ENCODE measurements at places on chromosomes 4 and X.

- no peak for DNase-seq
These were observed 248.9 kb upstream of the FTHL17 start for GRCh38 chrX:31320740-31321139.

- no peak for DNase-seq
These were observed 102.8 kb upstream of the MAGEE2 start for GRCh38 chrX:75887833-75888232.

DNA sequence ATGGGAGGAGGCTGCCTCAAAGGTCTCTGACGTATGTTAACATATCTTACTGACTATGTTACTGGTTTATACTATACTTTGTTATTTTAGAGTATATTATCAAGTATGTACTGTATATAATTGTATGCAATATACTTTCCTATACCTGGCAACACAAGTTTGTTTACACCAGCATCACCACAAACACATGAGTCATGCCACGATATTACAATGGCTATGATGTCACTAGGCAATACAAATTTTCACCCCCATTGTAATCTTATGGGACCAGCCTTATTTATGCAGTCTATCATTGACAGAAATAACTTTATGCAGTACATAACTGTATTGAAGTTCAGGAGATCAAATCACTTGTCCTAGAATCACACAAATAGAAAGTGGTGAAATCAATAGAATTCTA is 329.9 kb upstream of the SLC7A11 start:
- DNase-seq, result no peak

DNA sequence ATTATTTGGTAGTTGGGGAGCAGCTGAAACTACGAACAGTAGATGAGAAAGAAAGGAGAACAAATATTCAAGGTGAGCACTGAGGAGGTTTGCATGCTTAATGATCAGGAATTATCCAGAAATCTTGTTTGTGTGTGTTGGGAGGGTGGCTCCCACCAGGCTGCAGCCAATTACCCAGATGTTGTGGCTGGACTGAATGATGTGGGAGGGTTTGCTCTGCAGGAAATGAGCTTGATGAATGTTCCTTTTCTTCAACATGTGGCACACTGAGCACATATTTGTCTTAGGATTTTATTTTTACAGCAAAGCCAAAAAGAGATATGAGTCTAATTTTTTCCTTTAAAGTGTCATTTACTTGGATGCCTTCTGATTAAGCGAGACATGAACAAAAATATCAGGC is 48.3 kb upstream of the AMOT start:
- no peak for DNase-seq

DNA sequence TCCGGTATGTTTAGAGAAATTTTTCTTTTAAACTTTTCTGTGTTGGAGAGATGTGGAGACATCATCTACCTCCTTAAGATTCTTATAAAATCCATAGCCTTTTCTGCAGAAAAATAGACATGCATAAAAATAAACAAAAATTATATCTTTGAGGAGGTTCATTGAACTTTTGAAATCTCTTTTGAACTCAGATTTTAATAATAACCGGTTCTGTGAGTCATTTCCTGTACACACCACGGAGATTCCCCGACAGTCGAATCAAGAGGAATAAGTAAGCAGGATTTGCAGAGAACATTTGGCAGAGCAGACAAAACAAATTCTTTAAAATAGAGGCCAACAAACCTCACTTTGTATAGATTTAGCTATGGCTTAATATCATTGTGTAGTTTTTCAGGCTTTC is 918.7 kb upstream of the POU3F4 start:
- no peak for DNase-seq

DNA sequence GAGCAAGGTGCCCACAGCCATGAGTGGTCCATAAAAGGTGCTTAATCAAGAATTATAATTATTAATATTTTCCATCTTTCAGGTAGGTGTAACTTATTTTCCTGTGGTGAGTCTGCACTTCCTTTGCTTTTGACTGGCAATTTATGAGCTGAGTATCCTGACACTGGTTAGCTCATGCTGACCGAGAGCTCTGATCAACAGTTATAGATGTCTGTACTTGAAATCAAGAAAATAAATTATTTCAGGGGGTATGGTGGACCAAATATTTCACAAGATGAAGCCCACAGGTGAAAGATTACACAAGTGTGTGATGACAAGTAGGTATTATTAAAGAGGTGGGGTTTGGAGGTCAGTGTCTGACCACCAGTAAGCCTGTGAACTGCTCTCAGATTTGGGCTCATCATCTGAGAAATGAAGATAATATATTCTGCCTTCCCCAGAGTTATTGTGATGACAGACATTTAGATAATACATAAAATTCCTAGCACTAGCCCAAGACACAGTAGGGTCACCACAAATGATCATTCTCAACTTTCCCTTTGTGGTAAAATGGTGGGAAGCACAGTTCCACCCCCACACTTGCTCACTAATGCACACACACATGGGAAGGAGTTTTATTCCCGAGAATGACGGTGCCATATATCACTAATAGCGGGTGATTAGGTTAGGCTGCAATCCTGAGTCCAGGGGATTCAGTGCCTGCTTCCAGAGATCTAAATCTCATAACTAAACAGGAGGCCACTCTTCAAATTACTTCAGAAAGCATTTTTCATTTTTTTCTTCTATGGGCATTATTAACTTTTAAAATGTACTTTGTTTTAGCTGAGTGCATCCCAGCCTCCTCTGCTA is 34.0 kb upstream of the PACRGL start:
- no peak for DNase-seq
